Kidney (tissue), 22 donors: ENCODE measurements at places on chromosomes 7 and 10.

DNA sequence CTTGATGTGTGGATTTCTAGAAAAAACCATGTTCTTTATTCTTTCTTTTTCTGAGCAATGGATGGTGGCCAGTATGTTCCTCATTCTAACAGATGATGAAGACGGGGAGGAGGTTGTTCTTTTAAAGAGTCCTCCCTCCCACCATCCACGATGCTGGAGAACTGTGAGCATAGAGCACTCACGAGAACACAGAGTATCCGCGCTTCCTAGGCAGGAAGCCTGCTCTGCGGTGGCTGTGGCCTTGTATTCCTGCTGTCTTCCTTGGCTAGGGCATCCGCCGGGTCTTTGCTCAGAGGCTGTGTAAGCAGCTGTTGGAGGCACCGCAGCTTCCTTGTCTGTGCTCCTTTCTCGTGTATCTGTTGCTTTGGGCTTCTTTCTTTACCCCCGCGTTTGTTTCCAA, 214.2 kb downstream of the CCDC3 start:
- DNase-seq: no peak

GRCh38 chr10:75226656-75227055, 9.1 kb downstream of the COMTD1 start:
- DNase-seq: no peak

DNA sequence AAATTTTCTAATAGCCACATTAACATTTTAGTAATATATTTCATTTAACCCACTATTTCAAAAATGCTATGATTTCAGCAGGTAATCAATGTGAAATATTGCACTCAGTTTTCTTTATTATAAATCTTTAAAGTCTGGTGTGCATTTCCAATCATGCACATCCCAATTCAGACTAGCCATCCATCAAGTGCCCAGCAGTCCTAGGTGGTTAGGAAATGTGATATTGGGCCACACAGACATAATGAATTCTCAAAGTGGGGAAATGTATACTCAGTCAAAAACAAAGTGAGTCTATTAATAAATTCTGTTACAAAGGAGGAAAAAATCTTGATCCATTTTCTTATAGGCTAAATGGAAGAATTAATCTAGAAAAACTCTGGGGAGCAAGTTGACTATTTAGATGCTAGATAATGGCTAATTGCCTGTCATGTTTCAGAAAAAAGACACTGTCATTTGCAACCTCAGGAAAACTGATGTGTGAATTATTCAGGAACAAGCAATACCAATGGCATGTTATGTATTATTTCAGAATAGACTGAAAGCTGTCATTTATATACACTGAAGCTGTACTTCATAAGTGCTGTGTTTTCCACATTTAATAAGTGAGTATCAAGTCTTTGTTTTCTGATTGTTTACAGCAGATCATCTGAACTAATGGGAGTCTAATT, 629.1 kb upstream of the ADARB2 start:
- no peak for DNase-seq

DNA sequence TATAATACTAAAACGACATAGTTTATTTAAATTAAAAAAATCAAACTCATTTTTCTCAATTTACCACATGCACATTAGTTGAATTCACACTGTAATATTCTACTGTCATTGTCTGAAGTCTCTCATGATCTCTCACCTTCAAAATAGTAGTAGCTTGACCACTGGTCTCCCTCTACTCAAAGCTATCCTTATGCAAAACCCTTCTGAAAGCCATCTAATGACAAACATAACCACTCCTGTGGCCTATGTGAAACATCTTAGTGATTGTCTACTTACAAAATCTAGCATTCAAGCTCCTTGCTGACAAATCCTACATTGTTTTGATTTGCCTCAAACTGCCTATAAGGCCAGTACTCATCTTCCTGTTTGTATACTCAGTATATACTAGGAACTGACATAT, 606.0 kb upstream of the GHITM start:
- DNase-seq: no peak

- no peak for DNase-seq
These were observed 427.0 kb downstream of the KCNMA1 start for GRCh38 chr10:77210645-77211044.

DNA sequence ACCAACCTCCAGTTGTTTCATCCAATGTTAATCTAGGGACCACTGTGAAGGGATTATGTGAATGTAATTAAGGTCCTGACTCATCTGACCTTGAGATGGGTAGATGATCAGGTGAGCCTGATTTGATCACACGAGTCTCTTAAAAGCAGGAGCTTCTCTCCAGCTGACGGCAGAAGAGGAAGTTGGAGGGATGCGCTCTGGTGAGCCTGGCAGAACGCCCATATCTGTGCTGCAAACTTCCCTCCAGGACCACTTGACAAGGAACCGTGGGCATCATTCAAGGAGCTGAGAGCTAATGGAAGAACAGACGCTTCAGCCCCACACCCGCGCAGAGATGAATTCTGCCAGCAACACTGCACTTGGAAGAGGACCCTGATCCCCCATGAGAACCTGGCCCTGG, 642.4 kb downstream of the TNS3 start:
- DNase-seq: no peak

DNA sequence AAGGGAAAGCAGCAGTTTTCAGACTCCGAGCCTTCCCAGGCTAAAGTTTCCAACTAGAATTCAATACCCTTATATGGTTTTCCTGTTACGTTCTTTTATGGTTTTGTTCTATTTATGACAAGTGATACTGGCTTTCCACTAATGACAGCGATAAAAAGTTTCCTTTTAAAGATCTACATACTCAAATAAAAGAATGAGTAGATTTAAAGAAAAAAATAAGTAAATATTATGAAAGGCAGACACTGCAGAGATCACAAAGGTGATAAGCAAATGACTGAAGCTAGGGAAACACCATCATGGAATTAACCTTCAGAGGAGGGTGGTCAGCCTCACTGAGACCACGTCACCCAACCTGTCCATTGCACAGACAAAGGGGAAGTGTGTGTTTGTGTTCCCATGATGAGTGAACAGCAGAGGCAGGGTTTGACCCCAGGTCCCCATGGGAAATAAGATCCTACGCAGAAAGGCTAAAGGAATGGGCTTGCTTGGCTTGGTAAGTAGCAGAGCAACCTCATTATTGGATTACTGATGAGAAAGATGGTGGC, 4.0 kb downstream of the VSIR start:
- DNase-seq: peak; percentile 25

- DNase-seq: no peak
These were observed 309.4 kb downstream of the TWIST1 start for GRCh38 chr7:18808026-18808425.

GRCh38 chr7:140229591-140230515, 53.1 kb upstream of the KDM7A start:
- DNase-seq: peak; percentile 80

DNA sequence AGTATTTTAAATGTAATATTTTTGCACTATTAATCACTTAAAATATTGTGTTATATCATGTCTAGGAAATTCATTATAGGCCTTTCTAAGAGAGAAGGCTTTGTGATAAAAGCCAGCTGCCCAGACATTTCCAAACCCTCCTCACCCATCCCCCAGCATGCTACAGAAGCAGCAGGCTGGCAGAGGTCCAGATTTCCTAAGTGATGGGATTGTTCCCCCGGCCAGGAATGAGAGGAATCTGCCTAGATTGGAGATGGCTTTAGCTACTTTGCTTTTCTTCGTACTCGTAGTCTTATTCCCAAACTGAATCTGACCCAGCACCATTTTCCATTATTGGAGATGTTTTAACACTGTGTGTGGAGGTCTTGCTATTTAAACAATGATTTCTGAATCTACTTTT, 29.4 kb downstream of the CDK14 start:
- peak; percentile 72 for DNase-seq

DNA sequence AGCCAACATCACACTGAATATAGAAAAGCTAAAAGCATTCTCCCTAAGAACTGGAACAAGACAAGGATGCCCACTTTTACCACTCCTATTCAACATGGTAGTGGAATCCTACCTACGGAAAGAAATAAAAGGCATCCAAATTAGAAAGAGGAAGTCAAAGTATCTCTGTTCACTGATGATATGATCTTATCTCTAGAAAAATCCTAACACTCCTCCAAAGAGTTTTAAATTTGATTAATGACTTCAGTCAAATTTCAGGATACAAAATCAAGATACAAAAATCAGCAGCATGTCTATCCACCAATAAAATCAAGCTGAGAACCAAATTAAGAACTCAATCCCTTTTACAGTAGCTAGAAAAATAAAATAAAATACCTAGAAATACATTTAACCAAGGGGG, 35.3 kb upstream of the TNKS2 start:
- DNase-seq: no peak

GRCh38 chr10:94046098-94046497, 52.4 kb downstream of the PLCE1 start:
- DNase-seq: no peak
